Left hindlimb (tissue), 1 donor: ENCODE measurements at places on chromosomes 5 and 9.

GRCh38 chr5:61586096-61587084 lies 254.3 kb downstream of the ZSWIM6 start:
- DNase-seq, result no peak

DNA sequence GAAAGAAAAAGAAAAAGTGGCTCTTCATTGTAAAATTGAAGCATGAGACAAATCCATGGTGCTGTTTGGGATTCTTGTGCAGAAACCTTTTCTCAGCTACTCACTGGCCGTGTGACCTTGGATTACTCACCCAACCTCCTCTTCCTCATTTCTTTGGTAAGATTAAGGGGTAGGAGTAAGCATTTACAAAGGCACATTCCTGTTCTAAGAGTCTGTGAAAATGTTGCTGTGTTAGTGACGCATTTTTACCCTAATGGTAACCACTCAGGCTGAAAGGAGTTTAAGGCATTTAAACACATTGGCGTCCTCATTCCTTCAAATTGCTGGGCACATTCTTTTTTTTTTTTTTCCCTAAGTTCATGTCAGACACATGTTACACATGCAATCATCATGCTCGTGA lies 4.3 kb downstream of the RAI14 start:
- DNase-seq, result no peak

GRCh38 chr5:113192541-113192940 lies 215.9 kb downstream of the DCP2 start:
- no peak for DNase-seq

- no peak for DNase-seq
Observed at GRCh38 chr5:32217886-32218396, 43.8 kb upstream of the GOLPH3 start.

GRCh38 chr5:10441992-10442435 lies 335 bp downstream of the ROPN1L start:
- DNase-seq, result no peak

DNA sequence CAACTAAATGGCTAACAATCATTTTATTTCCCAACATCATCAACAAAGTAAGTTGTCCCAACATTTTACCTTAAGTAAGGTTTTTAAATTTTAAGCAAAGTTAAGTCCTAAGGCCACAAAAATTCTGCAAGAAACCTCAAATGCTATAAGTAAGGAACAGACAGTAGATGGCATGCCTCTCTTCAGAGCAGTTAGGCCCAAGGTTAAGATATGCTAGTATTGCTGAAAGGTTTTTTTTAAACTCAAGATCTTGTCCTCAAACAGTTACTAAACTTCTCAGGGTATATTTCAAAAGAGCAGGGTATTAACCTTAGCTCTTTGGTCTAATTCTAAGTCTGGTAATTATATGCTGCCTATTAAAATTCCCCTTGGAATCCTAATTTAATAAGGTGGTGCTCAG lies 35.1 kb downstream of the PJA2 start:
- DNase-seq, result no peak

- no peak for DNase-seq
Observed at GRCh38 chr9:134505032-134505431, 136.6 kb upstream of the COL5A1 start.

DNA sequence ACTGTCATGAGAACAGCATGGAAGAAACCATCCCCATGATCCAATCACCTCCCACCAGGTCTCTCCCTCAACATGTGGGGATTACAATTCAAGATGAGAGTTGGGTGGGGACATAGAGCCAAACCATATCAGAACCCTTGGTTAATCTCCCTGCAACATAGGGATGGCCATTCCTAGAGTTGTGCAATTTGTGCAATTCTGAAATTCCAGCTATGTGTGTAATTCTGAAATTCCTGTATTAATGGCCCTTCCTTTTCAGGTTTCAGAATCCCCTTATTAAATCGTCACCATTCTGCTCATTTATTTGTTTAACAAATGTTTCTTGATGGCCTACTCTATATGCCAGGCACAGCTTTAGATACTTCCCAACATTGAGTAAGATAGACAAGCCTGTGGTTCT lies 282.6 kb downstream of the SMARCA2 start:
- no peak for DNase-seq

GRCh38 chr9:23823986-23824829 lies 1.8 kb downstream of the ELAVL2 start:
- DNase-seq, result no peak

- no peak for DNase-seq
Observed at GRCh38 chr9:35318741-35319140, 156.9 kb downstream of the UNC13B start.

DNA sequence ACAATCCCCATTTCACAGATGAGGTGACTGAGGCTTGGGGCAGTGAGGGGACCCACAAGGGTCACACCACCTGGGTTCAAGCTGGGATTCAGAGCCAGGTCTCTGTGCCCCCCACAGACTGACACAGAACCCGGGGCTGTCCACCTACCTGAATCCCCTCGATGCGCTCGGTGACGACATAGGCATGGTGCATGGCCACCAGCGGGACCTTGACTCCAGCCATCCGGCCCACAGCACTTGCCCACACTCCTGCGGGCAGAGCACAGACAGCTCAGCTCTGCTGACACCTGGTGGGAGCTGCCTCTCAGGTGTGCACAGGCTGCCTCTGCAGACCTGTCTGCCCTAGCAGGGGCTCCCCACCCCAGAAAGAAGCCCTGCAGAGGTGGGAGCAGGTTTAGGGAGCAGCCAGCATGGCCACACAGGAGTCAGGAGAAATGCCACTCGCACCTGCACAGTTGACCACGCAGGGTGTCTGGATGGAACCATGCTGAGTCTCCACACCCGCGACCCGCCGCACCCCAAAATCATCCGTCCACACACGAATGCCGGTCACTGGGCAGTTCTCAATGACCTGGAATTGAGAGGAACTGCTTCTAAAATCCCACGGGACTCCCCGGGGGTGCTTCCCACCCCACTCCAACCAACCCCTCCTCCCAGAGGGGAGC lies 8.4 kb downstream of the SARDH start:
- no peak for DNase-seq

DNA sequence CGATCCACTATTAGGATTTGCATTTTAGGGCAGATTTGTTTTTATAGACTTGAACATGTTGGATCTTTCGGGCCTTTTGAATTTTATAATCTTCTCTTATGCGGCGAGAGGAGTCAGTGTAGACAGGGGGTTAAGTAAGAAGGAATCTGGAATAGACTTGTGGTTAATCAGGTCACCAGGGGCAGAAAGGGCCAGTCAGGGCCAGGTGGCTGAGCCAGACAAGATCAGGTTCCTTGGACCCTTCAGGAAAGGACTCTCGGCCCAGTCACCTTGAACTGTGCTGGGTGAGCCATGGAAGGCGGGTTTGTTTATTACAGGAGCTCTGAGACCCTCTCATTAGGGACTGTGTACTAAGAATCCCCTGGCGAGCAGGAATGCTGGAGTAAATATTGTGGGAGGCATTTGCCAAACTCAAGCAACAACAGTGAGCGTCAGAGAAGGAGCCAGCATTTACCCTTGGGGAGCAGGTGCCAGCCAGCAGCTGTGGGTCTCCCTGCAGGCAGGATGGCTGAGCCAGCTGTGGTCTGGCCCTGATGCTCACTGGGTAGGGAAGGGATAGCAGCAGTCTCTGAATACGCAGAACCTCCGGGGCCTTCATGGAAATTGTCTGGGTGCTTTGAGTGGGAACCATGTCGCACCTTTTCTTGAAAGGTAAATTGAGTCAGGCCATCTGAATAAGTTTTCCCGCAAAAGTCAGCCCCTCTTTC lies 79.2 kb downstream of the UBE2QL1 start:
- DNase-seq, result no peak

GRCh38 chr9:104944871-104945270 lies 16.9 kb upstream of the ABCA1 start:
- DNase-seq, result no peak
